ENCODE measurements at places on chromosomes 1 and 21.

DNA sequence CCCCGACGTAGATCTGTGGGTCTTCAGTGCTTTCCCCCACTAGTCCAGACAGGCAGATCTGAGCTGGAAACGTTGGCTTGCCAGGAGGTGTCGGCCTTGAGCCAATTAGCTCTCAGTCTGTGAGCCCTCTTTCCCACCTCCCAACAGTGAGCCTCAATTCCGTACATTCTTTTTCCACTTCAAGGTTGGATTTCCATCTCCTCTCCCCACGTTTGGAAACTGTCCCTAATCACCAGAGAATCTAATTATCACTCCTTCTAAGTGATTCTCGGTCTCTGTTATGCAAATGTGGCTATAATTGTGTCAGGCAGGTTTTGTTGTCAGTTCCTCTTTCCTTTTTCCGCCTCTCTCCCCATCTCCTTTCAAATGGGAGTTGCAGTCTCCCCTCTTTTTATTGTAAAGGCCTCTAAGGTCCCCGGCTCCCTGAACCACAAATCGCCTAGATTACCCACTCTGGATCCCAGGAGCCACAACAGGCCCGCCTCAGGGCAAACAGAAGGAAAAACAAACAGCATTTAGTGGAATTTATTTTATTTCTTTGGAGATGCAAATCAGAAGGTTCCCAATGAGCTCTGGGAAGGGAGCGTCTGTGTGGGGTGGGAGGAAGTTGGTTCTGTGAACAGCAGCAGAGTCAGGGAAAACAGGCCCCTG, 29.4 kb upstream of the LRRN2 start:
- no peak for DNase-seq

- DNase-seq: no peak
Observed at GRCh38 chr1:152878042-152878441, at the start of gene SMCP. SMCP (plus strand) TSS chr1:152878322; CDS start chr1:152884423, 6,101 bp downstream.

DNA sequence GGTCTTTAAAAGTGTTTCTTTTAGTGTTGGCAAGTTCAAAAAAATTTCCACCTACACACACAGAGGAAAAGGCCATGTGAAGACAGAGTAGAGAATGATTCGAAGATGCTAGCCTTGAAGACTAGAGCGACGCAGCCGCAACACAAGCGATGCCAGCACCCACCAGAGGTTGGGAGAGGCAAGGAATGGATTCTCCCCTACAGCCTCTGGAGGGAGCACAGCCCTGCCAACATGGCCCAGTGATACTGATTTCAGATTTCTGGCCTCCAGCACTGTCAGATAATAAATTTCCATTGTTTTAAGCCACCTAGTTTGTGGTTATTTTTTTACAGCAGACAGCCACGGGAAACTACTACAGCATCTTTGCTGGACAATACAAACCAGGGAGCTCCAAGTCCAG, 6.9 kb upstream of the ADAR start:
- no peak for DNase-seq

DNA sequence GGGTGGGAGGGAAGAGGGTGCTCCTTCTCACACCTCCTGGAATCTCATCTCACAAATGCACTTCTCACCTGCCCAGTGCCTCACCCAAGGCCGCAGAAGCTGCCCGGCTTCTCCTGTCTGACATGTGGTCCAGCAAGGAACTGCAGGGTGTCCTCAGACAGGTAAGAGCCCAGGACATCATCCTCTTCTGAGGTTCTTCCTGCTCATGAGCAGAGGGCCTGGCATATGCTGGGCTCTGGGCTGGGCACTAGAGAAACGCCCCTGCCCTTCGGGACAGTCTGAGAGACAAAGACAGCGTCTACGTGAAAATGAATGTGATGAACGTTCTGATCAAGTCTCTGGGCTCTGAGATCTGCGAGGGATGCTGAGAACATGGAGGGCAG, 42.4 kb downstream of the PKP1 start:
- DNase-seq: no peak

GRCh38 chr21:29318354-29318753, 19.6 kb downstream of the BACH1 start:
- DNase-seq: no peak

DNA sequence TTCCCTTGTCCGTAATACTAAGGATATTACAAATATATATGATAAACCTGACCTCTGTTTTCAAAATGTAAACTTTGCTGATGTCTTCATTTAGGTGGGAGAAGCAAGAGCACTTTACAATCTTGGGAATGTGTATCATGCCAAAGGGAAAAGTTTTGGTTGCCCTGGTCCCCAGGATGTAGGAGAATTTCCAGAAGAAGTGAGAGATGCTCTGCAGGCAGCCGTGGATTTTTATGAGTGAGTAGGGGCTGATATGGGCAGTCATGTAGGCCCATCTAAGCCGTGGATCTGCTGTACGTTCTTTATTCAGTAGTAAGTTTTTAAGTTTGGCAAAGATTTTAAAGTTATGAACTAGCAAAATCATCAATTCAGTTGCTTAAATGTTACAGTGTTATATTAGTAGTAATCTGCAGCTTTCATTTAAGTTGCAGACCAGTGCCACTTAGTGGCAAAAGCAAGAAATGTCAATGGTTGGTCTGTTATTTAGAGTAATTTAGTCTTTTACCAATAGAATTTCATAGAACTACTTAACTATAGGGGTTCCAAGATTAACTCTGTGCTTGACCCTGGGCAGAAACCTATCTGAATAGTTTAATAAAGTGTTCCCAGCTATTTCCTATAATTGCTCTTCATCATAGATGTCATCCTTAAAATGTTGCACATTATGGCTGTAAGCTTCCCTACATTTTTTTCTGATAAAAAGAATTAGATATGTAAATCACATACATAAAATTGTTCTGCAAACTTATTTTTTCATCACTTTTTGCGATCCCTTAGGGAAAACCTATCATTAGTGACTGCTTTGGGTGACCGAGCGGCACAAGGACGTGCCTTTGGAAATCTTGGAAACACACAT, 21.3 kb downstream of the GPSM2 start:
- DNase-seq: no peak

- DNase-seq: no peak
Observed at GRCh38 chr1:92944901-92945747, 16.1 kb downstream of the DIPK1A start.

DNA sequence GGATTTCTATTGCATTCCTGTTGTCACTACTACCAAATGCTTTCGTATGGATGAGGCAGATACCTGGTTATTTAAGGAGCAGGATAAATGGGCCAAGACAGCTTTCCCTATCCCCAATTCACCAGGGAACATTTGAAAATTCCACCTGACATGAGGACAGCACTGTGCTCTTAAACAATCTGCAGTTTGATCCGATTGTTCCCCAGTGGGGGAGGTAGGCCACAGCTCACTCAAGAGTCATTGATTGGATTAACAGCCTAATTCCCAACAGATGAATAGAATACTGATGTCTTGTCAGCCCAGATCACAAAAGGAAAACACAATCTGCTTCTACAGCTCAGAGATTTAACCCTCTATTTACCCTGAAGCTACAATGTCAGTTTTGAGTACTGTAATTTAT, 123.9 kb downstream of the LHX4 start:
- no peak for DNase-seq

DNA sequence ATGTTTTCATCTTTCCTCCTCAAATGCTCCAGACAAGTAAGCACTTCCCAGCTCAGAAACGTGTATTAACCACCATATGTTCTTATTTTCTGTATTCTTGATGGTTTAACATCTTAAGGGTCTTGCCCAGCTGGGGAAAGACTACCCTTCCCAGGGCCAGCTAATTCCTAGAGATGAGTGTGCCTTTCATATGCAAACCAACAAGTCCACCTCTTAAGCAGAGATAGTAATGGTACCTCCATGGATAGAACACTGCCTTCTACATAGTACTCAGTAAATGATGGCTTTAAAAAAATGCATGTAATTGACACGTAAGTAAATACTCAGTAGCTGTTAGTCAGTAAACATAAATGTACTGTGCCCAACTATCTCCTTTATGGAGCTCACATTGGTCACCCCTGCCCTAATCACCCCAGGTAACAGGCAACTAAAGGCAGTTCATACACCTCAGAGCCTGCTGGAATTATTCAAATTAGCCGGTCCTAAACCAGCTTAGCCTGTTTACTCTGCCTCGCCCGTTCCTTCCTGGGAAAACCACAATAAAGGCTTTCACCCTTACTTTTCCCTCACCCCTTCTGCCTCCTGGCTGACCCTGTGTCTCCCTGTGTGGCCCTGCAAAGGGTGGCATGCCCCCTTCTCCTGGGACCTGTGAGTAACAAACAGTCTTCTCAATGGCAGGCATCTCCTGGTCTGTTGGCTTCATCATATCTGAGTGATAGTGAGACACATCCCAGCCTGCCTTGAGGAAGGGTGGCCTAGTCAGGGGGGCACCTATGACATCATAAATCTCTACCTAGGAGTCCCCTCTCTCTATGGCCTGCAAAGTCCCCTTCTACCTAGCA, 40.1 kb upstream of the KLHDC7A start:
- DNase-seq: peak; percentile 27

DNA sequence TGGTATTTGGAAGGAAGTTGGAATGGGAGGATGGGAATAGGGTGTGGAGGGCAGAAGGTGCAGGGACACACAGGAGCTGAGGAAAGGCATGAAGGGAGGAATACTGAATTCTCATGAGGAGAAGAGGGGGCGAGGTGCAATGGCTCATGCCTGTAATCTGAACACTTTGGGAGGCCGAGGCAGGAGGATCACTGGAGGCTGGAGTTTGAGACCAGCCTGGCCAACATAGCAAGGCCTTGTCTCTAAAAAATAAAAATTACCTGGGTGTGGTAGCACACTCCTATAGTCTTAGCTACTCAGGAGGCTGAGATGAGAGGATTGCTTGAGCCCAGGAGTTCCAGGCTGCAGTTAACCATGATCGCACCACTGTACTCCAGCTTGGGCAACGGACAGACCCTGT, 117.3 kb downstream of the DTL start:
- no peak for DNase-seq

DNA sequence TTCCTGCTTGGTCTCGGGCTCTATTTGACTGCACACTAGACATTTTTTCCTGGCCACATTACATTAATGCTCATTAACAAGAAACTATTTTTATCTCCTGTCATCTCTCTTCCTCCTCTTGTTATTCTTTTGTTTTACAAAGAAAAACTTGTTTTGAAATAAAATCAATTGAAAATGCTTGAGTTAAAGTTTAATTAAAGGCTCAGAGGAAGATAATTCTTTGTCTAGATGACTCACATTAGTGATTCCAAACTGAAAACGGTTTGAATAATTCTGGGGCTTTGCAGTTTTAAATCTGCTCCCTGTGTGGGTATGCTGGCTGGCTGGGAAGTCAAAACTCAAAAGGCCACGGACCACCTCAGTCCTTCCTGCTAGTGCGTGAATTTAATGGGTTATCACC, 29.6 kb downstream of the RGS5 start:
- no peak for DNase-seq

Data from left colon (tissue), 2 donors.